ENCODE measurements at places on chromosomes 3 and 15.

- DNase-seq: no peak
Measured at GRCh38 chr3:25056-25455, 171.5 kb upstream of the CHL1 start.

DNA sequence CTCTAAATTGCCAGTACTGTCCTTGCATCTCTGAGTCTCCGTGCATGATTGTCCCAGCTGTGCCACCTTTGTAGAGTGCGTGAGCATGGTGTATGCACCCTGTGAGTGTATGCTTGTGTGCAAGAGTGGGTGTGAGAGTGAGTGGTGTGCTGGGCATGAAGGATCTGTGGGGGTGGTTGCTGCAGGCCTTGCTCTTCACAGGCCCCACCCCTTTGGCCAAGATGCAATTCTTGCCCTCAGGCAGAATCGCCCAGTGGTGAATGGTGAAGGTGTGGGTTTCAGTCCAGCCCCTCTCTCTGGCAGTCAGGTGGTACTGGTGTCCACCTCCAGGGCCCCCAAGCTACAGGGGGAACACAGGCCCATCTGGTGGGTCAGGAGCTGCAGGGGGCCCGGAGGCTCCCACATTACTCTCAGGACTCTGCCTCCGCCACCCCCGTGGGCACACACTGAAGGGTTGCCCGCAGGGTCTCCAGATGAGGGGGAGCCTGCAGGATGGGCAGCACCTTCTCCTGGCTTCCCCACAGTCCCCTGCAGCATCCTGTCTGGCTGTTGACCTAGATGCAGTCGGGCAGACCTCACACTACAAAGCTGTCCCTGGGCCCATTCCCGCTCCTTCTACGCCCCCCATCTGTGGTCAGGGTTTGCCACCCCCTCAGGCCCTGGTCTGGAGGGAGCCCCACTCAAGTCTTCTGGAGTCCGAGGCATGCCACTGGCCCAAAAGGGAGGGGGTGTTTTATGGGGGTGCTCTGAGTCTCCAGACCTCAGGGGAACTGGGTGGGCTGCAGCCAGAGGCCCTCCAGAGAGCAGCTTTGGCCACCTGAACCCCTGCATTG lies 8.3 kb upstream of the ROPN1B start:
- DNase-seq: no peak

- no peak for DNase-seq
Measured at GRCh38 chr15:80367094-80367493, 37.1 kb upstream of the ARNT2 start.

- no peak for DNase-seq
Measured at GRCh38 chr3:126083138-126083445, 832 bp downstream of the SLC41A3 start.

GRCh38 chr3:138408751-138409570 lies 25.5 kb upstream of the ESYT3 start:
- no peak for DNase-seq

DNA sequence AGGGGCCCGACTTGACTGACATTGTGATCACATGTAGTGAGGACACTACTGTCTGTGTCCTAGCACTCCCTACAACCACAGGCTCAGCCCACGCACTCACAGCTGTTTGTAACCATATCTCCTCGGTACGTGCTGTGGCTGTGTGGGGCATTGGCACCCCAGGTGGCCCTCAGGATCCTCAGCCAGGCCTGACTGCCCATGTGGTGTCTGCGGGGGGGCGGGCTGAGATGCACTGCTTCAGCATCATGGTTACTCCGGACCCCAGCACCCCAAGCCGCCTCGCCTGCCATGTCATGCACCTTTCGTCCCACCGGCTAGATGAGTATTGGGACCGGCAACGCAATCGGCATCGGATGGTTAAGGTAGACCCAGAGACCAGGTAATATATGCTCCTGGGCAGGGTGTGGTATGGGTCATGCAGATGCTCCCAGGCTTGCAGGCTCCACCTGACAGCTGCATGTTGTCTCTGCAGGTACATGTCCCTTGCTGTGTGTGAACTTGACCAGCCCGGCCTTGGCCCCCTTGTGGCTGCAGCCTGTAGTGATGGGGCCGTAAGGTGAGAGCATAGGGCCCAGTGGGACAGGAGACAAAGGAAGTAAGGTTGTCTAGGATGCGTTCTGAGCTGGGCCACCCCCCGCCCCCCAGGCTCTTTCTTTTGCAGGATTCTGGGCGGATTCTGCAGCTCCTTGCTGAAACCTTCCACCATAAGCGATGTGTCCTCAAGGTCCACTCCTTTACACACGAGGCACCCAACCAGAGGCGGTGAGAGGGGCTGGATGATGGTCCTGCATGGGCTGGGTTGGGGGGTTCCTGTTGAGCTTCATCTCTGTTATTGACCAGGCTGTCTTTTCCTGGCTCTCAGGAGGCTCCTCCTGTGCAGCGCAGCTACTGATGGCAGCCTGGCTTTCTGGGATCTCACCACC lies 4.4 kb downstream of the DALRD3 start:
- no peak for DNase-seq

GRCh38 chr3:15708882-15709677 lies 88.7 kb downstream of the ANKRD28 start:
- DNase-seq: no peak

- DNase-seq: no peak
Measured at GRCh38 chr3:11547498-11547897, 96.2 kb downstream of the VGLL4 start.

- no peak for DNase-seq
Measured at GRCh38 chr3:85837402-85837801, 878.6 kb downstream of the CADM2 start.

GRCh38 chr3:42730706-42731420 lies 28.3 kb upstream of the HHATL start:
- no peak for DNase-seq

Measured in NCI-H2081 (cell line).